A549 treated with GW870086 at 1 μM for 4 hours (cell line): ENCODE measurements at places on chromosomes 12 and 14. TPM values are rescaled to one million over a fixed set of nuclear protein-coding genes. Genes with fewer than 3 reads are reported as not detected.

SPX gene
- 3.4 to 4.4 TPM (median 3.7 TPM) in 5 replicates for total RNA-seq

FOXN4 gene
- total RNA-seq: 0.03 to 0.08 TPM (median 0.06 TPM) in 4 of 5 replicates, not detected in the other

SIX6 gene
- total RNA-seq: not detected in 5 replicates

PKP2 gene
- total RNA-seq: 4.9 to 6.1 TPM (median 5.8 TPM) in 5 replicates

EPS8 gene
- 38.1 to 49.0 TPM (median 44.8 TPM) in 5 replicates for total RNA-seq

DPPA3 gene
- not detected in 5 replicates for total RNA-seq

SMAGP gene
- total RNA-seq: 27.0 to 32.8 TPM (median 31.8 TPM) in 5 replicates

KCNK10 gene
- not detected in 5 replicates for total RNA-seq

ADCY4 gene
- total RNA-seq: not detected in 5 replicates

PTPN21 gene
- 6.4 to 8.5 TPM (median 7.9 TPM) in 5 replicates for total RNA-seq

FOXG1 gene
- 0.10 to 0.19 TPM (median 0.14 TPM) in 5 replicates for total RNA-seq

SOX5 gene
- total RNA-seq: not detected in 5 replicates

PAPOLA gene
- total RNA-seq: 81.2 to 102 TPM (median 84.3 TPM) in 5 replicates

MYF6 gene
- total RNA-seq: not detected in 5 replicates

ACRBP gene
- total RNA-seq: 0.19 to 0.24 TPM (median 0.19 TPM) in 3 of 5 replicates, not detected in the others

APOF gene
- not detected in 5 replicates for total RNA-seq

FSCB gene
- total RNA-seq: not detected in 5 replicates

PABPN1 gene
- total RNA-seq: 136 to 147 TPM (median 143 TPM) in 5 replicates

ACOT6 gene
- not detected in 5 replicates for total RNA-seq

CCDC196 gene
- total RNA-seq: not detected in 5 replicates
